ENCODE measurements at places on chromosomes 7 and 10. TPM values are rescaled to one million over a fixed set of nuclear protein-coding genes. Genes with fewer than 3 reads are reported as not detected.

The EGFR gene
- polyA plus RNA-seq = not detected

The SLIT1 gene
- polyA plus RNA-seq = not detected

The TFEC gene
- polyA plus RNA-seq = 14.7 TPM

The CPA5 gene
- polyA plus RNA-seq = not detected

The TRIM50 gene
- polyA plus RNA-seq = not detected

The SFTPD gene
- not detected for polyA plus RNA-seq

The NUTM2A gene
- not detected for polyA plus RNA-seq

The PPP1R17 gene
- polyA plus RNA-seq = not detected

The GFRA1 gene
- polyA plus RNA-seq = not detected

The SRGN gene
- polyA plus RNA-seq = 65.1 TPM

The GNAI1 gene
- 0.10 TPM for polyA plus RNA-seq

The ACSM6 gene
- not detected for polyA plus RNA-seq

The IQUB gene
- polyA plus RNA-seq = not detected

The LIPF gene
- polyA plus RNA-seq = not detected

The NOD1 gene
- 13.5 TPM for polyA plus RNA-seq

The SPDYE8 gene
- polyA plus RNA-seq = 0.19 TPM

The ASIC3 gene
- not detected for polyA plus RNA-seq

The ERVW-1 gene
- 0.06 TPM for polyA plus RNA-seq

The TMEM213 gene
- not detected for polyA plus RNA-seq

The LRRC4 gene
- polyA plus RNA-seq = not detected

The GIMAP7 gene
- polyA plus RNA-seq = 24.1 TPM
